ENCODE measurements at places on chromosomes 4 and X.
A peak's percentile ranks its signal among the peaks of the same experiment; 100 is the strongest.

DNA sequence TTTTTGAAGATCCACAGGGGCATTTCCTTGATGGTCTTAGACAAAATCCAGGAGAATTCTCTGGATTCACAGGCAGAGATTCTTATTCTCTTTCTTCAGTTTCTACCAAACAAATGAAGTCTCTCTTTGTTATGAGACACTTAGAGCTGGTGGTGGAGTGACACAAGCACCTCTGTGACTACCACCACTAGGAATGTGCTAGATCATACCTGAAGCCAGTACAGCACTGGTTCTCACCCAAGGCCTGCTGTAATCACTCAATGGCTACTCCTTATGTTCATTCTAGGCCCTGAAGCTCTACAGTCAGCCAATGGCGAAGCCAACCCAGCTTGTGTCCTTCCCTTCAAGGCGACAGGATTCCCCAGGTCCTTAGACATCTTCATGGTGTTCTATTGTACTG, 482.3 kb downstream of the TRAM1L1 start:
- DNase-seq, result peak; percentile 81

DNA sequence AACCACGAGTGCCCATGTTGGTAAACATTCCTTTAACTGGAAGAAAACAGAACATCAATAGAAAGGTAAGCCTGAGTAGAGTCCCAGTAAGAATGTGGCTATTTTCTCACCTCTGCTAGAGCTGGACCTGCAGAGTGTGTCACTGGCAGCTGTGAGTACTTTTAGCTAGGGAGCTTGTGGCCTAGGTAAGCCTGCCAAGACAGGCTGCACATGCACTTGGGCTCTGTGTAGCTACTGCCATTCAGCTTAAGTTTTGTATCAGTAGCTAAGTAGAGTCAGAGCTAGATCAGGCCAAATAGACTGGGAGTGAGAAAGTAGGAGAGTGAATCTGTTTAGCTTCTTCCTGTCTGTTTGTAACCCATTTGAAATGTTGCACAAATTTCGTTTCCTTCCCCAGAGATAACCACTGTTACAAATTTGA, 35.3 kb downstream of the RBPJ start:
- DNase-seq, result peak; percentile 77

GRCh38 chrX:73447311-73447794, 500 bp downstream of the CDX4 start:
- DNase-seq, result peak; percentile 63

- no peak for DNase-seq
Observed at GRCh38 chr4:148021686-148022085, 289.8 kb downstream of the ARHGAP10 start.

DNA sequence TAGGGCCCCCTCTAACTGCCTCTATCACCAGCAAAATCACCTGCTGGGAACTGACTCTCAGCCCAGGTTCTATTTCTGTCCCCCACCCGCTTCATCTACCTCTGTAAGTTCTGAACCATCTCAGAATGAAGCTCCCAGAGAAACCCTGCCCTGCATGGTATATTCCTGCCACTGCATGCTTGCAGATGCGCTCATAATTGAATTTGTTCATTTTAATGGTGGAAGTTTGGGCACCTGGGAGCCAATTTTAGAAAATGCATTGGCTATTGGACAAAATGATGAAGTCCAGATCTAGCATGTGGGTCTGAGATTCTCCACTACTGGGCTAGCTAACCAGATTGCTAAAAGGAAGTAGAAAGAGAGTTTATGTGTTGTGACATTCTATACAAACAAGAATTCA, 28.6 kb upstream of the SLC10A4 start:
- no peak for DNase-seq

- DNase-seq, result no peak
Observed at GRCh38 chr4:184355111-184355604, 119.2 kb downstream of the IRF2 start.

- DNase-seq, result no peak
Observed at GRCh38 chr4:110487873-110488272, 11.9 kb downstream of the ENPEP start.

DNA sequence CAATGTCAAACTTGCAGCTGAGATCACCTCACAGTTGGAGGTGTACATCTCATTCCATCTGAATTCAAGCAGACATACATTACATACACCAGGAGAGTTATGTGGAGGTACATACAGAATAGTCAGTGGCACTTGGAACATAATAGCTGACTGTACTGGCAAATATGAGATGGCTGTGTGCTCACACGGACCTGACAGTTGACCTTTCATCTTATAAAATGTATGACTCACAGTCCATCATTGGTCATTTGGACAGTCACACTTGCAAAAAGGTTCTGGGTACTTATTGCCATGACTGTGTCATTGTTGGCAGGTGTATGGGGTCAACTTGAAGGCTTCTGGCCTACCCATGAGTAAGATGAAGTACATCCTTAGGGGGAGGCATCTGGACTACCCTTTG, 88.6 kb upstream of the WDR1 start:
- DNase-seq, result no peak

- peak; percentile 66 for DNase-seq
Observed at GRCh38 chr4:38275331-38276100, 315.3 kb downstream of the PTTG2 start.

- DNase-seq, result no peak
Observed at GRCh38 chrX:37607243-37607642, 35.8 kb downstream of the LANCL3 start.

DNA sequence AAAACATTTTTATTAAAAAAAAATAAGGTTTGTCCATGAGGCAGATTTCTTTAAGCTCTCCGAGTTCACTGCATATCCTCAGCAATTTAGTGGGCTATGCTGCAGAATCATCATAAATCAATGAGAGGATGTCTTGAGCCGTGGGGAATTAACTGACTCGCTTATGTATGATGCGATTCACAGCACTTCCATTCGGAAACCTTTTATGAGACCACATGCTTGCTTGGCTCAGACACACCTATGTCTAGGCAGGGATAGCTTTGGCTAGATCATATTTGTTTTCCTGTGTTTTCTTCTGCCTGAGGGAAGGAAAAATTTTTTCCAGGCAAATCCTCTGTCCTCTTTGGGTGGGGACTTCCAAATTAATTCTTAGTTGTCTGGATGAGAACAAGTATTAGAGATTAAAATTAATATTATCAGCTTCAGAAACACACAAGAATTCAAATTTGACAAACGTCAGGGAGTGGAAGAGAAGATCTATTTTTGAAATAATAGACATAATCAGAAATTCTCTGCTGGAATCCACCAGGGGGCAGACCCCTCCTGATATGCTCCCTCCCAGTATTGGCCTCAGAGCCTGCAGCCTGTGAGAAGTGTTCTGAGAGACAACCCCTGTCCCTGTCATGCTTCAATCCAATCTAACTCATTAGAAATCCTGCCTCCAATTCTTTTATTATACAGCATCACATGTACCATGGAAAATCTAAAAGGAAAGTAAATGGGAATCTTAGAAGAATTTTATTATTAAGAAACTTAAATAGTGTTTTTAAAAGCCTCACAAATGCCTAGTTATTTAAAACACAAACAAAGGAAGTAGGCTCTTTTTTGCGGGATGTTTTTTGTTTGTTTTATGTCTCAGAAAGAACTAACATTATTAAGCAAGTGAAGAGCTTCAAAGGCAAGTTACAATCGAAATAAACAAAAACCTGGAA, 345.1 kb upstream of the TACR3 start:
- peak; percentile 76 for DNase-seq
